NCI-H1048 (cell line): ENCODE measurements at places on chromosomes 16 and 17.

GRCh38 chr16:53282975-53283946, 151.0 kb upstream of the RBL2 start:
- no peak for DNase-seq

GRCh38 chr17:9451934-9452333, 123.7 kb downstream of the STX8 start:
- DNase-seq, result no peak

GRCh38 chr16:4266372-4266771, 6.5 kb downstream of the TFAP4 start:
- no peak for DNase-seq

DNA sequence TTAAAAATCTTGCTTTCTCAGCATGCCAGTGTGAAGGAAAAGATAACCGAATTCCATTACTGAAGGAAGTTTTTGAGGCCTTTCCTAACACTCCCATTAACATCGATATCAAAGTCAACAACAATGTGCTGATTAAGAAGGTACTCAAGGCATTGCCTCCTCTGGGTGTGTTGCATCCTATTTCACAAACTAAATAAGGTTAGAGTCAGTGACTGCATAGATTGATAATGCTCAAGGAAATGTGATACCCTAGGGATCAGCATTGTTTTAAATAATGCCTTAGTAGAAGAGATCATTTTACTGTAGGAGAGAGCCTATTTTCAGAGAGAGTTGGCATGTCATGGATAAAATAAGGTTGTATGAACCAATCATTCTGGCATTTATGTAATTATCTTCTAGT, 36.8 kb downstream of the GDPD1 start:
- DNase-seq, result no peak

- DNase-seq, result no peak
Observed at GRCh38 chr16:683396-684070, 601 bp downstream of the JMJD8 start.

GRCh38 chr16:710500-711075, 4.3 kb upstream of the METRN start:
- DNase-seq, result no peak

DNA sequence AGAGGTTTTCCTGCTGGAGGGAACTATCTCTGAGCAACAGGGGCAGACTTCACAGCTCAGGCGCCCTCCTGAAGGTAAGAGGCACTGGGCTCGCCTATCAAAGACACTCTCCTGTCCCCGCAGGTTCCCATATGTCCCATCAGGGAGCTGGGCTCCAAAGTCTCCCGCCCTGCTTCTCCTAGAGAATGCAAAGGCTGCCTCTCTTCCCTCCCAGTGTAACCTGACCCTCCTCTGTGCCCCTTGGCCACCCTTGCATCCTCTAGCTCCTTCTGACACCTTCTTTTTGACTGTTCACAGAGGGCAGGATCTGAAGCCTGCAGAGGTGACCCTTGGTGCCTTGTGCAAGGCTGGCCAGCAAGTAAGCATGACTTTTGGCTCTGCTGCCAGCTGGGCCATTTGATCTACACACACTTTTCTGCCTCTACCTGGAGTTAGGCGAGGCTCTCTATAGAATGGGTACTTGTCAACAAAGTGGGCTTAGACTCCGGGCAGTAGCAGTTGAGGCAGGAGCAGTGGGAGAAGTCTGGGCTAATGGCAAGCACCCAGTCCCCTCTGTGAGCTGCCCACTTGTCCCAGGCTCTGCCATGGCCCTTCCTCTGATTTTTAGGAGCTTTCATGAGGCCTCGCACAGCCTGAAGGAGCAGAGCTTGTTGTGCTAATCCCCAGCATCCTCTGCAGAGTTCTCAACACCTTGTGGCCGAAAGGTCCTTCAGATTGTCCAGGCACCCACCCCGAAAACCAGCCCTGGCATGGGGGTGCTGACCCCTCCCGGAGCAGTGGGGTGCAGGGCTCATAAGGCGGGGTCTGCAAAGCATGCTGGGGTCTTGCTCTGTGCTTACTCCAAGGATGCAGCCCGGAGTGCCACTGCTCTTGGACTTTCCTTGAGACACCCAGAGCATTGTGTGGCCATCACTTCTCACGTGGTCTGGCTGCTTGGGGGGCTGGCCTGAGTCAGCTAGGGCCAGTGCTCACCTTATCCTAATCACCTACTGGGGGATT, 122.9 kb downstream of the METRNL start:
- DNase-seq, result no peak

- no peak for DNase-seq
Observed at GRCh38 chr16:724188-725040, 1.8 kb downstream of the CCDC78 start.

GRCh38 chr17:46154151-46154816, 38.9 kb downstream of the KANSL1 start:
- DNase-seq, result no peak
